Umbilical cord (tissue), 2 donors: ENCODE measurements at places on chromosomes 4 and X.

DNA sequence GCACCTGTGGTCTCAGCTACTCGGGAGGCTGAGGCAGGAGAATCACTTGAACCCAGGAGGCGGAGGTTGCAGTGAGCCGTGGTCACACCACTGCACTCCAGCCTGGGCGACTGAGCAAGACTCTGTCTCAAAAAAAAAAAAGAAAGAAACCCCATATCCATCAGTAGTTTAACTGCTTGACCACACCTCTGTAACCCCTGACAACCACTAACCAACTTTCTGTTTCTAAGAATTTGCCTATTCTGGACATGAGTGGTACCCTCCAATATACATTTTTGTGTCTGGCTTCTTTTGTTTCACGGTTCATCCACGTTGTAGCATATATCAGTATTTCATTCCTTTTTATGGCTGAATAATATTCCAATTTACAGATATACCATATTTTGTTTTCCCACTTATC lies 9.1 kb downstream of the PPAT start:
- DNase-seq = no peak

- no peak for DNase-seq
Measured at GRCh38 chr4:70678383-70678999, 9.8 kb upstream of the UTP3 start.

- no peak for DNase-seq
Measured at GRCh38 chr4:179709961-179710624, 2267.9 kb upstream of the AGA start.

DNA sequence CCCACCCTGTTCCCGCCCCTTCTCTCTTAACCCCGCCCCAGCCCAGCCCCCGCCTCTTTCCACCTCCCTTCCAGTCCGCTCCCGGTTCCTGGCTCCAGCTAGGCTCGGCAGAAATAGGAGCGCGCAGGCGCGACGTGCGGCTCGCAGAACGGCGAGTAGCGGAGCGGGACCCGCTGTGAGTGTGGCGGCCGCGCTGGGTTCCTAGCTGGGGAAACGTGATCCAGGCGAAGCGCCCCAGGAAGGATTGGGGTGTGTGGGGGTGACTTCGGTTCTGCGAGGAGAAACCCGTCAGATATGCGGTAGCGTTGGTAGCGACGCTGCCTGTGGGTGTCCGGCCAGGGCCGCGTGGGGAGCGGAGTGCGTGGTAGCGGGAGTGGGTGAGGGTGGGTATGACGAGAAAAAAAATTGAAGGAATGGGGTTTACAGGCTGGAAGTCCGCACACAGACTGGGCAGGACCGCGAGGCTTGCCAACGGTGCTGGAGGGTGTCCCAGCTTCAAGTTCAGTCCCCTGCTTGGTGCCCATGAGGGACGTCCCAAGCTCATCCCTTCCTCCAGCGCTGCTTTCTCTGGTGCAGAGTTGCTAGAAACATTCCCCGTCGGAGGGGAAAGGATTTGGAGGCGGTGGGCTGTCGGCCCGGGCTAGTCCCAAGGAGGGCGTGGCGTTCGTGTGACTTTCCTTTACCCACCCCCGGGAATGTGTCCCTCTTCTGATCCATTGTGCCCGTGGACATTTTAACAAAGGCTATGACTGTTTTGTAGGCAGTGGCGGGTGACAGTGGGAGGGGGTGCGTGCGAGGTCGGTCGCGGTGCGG lies at the start of gene PRRG1:
Gene PRRG1, plus strand, starts transcription at position 144 of the 813 bp plus-strand sequence. CDS start 56,886 bp downstream, outside the sequence.
- peak; percentile 80 for DNase-seq

DNA sequence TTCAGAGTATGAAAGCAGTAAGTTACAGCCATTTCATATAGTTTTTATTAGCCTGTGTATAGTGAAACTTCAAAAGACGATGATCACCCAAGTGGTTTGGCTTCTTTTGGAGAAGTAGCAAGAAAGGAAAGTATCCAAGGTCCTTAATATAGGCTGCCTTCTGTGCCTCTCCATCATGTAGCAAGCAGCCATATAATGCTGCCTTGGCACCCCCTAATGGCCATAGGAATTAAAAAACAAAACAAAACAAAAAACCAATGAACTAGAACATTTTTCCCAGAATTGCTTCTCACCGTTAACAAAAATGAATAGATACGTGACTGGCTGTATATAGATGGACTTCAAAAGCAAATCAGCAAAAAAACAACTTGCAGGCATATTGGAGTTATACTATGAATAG lies 18.9 kb downstream of the LAMP2 start:
- no peak for DNase-seq
